ENCODE measurements at places on chromosomes 11 and 22.

DNA sequence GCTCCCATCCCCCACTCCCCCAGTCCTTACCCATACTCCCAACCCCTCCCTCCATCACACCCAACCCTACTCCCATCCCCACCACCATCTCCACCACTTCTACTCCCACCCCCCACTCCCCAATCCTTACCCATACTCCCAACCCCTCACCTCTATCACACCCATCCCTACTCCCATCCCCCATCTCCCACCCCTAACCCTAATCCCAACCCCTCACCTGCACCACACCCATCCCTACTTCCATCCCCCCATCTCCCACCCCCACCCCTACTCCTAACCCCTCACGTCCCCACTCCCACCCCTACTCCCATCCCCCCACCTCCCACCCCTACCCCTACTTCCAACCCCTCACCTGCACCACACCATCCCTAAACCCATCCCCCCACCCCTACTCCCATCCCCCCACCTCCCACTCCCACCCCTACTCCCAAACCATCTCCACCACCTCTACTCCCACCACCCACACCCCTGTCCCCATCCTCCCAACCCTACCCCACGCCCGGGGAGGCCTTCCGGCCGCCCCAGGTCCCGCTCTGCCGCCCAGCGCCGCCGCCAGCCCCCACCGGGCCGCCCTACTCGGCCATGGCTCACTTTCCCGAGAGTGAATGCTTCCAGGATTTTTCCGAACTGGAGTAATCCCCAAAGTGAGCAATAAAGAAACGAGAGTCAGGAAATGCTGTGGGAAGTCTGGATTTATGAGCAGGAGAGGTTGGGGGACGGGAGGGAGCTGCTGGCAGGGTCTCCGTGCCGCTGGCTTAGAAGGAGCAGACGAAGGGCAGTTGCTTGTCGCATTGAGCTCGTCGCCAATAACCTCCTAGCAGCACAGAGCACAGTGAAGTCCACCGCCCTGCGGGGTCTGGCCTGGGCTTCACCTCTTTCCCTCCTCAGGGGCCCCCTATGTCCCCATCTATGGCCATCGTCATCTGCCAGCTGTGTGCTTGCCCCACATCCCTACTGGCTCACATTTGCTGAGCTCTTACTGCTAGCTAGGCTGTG is 4.6 kb downstream of the PRG3 start:
- DNase-seq: no peak

DNA sequence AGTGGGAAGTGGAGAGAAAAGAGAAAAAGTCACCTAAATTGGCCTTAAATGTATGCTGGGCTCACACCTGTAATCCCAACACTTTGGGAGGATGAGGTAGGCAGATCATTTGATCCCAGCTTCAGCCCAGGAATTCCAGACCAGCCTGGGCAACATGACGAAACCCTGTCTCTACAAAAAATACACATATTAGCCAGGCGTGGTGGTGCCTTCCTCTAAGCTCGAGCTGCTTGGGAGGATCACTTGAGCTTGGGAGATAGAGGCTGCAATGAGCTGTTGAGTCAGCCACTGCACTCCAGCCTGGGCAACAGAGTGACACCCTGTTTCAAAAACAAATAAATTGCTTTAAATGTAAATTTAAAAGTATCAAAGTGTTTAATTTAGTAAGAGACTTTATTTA is 3.9 kb downstream of the CBL start:
- no peak for DNase-seq

DNA sequence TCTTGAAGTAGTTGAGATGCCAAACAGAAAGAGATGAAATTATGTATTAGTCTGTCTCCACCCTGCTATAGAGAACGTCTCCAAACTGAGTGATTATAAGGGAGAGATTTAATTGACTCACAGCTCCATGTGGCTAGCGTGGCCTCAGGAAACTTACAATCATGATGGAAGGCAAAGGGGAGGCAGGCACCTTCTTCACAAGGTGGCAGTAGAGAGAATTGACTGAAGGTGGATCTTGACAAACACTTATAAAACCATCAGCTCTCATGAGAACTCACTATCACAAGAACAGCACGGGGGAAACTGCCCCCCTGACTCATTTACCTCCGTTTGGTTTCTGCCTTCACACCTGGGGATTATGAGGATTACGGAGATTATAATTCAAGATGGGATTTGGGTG is 794.0 kb downstream of the CNTN5 start:
- no peak for DNase-seq

- no peak for DNase-seq
Observed at GRCh38 chr11:122524898-122525297, 130.6 kb upstream of the UBASH3B start.

- DNase-seq: no peak
Observed at GRCh38 chr11:80650966-80651365, 1210.1 kb upstream of the TENM4 start.

DNA sequence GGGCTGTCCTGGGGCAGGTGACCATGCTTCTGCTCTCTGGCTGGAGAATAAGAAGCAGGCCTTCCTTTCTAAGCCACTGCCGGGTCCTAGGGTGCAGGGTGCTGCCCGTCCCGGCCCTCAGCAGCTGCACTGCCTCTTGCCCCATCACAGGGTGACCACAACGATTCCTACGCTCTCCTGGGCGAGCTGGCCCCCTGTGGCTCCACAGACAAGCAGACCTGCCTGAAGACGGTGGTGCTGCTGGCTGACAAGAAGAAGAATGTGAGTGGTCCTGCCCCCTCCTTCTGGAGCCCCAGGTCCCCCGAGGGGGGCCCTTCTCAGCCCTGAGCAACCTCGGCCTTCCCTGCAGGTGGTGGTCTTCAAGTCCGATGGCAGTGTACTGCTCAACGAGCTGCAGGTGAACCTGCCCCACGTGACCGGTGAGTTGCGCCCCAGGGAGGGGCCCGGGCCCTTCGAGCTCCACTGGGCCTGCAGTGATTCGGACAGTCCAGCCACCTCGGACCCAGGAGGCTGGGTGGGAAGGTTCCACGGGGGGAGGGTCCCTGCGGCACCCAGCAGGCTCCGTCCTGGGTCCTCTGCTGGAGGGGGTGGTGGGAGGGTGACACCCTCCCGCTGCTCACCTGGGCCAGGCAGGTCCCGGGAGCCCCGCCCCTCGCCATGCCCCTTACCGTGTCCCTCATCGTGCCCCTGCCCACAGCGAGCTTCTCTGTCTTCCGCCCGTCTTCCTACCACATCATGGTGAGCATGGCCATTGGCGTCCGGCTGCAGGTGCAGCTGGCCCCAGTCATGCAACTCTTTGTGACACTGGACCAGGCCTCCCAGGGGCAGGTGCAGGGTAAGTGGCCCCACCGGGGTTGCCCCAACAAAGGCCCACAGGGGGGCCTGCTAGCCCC is 8.3 kb downstream of the MUC2 start:
- no peak for DNase-seq

- DNase-seq: no peak
Observed at GRCh38 chr22:28112190-28112544, 193.1 kb upstream of the PITPNB start.

Measured in hematopoietic multipotent progenitor cell treated with erythropoietin and hydrocortisone succinate and interleukin-3 and kit ligand, for 8 days (in vitro differentiated cells).